ENCODE measurements at places on chromosomes 5 and 9.

GRCh38 chr5:43798740-43799139 is 195.8 kb downstream of the NNT start:
- DNase-seq: no peak

GRCh38 chr5:168756453-168757391 is 177.6 kb upstream of the PANK3 start:
- no peak for DNase-seq

- DNase-seq: no peak
Observed at GRCh38 chr5:44332285-44332971, 56.8 kb downstream of the FGF10 start.

- no peak for DNase-seq
Observed at GRCh38 chr5:137336565-137337120, 162.5 kb downstream of the SPOCK1 start.

DNA sequence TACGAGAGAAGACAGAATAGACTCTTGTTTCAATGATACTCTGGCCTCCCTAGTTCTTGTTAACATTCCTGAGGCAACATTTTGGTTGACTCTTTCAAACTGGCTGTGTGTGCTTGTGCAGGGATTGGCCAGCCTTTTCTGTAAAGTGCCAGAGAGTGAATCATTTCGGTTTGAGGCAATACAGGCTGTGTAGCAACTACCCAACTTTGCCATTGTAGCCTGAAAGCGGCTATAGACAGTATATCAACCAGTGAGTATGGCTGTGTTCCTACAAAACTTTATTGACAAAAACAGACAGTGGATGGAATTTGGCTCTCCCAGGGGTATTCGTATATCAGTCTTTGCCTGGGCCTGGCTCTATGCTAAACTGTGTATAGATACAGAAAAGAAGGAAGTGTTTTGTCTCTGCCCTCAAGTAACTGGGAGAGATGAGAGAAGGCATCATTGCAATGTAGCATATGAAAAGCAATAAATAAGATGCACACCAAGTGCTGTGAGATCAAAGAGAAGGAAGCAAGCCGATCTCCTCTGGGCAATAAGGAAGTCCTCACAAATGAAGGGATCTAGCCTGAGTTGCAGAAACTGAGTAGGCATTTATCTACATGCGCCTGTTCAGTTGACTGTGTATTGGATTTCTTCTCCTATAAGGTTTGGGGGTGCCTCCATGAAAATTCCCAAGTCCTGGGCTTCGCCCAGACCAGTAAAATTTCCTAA is 568.0 kb upstream of the KLF4 start:
- DNase-seq: no peak

DNA sequence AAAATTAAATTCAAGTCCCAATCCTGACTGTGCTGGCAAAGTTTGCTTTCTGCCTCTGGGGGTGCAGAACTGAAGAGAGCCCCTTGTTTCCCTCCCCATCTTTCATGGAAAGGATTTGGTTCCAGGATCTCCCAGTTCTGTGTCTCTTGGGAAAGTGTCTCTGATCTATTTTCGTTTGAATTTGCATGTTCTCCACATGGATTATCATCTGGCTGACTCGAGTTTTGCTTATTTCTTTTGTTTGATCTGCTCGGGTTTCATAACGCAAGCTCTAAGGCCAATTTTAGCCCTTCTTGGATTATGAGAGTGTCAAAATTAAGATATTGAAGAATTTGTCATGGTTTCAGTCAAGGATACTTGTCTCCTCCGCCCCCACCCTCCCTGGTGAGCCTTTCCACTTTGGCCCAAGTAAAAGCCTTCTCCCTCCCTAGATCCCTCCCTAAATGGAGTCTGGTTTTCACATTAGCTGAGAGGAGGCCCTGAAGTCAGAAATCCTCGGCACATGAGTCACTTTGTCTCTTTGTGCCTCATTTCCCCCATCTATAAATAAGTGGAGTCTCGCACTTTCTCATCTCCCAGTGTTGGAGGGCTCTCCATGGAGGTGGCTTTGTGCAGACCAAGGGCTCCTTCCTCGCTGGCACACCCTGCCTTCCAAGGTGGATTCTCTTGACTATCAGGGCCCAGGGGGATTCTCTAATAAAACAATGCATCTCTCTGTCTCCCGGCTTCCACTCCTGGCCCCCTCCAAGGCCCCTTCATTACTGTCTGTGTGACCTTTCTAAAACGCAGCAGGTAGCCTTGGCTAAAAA is 17.3 kb downstream of the ADRB2 start:
- DNase-seq: no peak

DNA sequence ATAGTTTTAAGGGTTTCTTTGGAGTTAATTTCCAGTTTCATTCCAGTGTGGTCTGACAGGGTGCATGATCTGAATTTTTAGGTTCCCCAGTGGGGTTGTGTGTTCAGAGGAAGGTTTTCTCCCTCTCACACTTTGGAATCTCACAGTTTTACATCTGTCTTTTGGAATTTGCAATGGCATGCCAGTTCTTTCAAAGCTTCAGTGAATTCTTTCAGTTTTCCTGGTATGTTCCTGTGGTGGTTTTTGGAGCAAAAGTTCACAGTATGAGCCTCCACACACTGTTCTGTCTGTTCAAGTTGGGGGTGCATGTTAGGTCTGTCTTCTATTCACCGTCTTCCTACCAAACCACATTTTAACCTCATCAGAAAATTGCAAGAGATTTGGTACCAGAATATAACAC is 624.2 kb downstream of the KCTD16 start:
- no peak for DNase-seq

GRCh38 chr9:115786321-115786720 is 367.3 kb upstream of the PAPPA start:
- no peak for DNase-seq

DNA sequence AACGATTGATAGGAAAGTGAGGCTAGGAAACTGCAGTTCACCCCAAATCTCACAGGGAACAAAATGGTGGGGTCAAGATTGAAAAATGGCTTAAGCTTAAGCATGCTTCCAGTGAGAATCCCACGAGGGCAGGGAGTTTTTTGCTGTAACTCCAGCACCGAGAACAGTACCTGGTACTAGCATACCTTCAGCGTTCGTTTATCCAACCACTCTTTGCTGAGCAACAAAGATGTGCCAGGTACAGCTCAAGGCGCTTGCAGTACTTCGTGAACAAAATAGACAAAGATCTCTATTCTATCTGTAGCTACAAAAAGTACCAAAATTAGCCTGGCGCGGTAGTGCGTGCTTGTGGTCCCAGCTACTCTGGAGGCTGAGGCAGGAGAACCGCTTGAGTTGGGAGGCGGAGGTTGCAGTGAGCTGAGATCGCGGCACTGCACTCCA is 778 bp upstream of the PPP6C start:
- DNase-seq: peak; percentile 30

DNA sequence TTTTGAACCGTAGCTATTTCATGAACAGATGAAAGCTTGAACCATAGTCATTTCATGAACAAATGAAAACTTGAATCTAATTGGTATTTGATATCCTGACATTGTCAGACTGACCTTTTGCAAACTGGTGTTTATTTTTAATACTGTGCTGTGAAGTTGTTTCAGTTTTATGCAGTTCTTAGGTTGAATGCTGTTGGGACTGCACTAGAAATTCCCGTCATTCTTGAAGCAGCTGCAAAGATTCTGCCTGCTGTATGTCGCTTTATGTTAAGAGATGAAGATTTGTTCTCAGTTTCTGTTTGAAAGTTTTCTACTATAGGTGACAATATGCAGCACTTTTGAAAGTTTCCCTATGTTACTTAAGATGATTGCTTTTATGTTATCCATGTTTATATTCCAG is 22.5 kb upstream of the FAM120AOS start:
- DNase-seq: no peak

DNA sequence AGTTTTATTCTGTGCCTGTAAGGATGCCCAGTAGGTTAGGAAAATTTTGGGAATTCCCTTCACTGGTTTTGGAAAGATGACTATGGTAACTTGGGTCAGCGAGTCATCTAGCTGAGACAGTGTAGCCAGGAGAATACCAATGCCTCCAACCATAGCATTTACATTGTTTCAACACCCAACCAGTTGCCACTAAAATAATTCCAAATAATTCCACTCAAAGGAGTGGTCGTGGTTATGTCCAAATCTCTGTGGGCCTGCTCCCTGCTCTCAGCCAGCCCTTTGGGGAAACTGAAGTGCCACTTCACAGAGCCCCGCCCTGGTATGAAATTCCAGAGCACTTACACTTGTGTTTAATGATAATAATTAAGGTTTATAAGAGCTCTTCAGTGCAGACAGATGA is 310.5 kb downstream of the PLK2 start:
- DNase-seq: no peak

DNA sequence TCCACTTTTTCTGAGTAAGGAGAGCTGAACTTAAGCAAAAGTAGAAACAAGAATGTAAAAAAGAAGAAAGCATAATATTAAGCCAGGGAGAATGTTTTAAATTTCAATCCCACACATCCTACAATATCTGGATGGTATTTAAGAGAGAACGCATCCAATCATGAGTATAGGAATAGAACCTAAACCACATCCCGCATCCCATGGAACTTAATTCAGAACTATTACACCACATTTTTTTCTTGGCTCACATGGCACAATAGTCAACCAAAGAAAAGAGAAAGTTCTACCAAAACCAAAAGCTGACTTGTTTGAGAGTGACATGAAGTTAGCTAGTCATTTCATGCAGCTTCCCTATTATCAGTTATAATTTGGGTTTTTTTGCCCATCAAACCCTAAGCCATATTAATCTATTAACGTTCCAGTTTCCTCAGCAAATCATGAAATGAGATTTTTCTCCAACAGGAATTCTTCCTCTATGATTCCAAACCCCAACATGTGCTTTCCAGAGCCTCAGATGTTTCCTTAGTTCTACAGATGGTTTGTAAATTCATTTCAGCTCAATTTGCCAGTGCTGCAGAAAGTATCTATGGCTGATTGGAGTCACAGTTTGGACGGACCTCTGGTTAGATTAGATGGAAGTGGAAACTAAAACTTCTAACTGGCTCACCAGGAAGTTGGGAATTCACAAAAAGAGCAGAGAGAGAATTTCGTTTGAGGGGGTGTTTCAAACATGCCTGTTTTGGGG is 22.5 kb downstream of the ADAMTSL1 start:
- no peak for DNase-seq
